Hematopoietic multipotent progenitor cell treated with erythropoietin and hydrocortisone succinate and interleukin-3 and kit ligand, for 4 days (in vitro differentiated cells): ENCODE measurements at places on chromosomes 3 and 15.

- no peak for DNase-seq
Measured at GRCh38 chr3:127739347-127740135, 66.8 kb downstream of the ABTB1 start.

GRCh38 chr15:78768531-78769408, 42.5 kb downstream of the ADAMTS7 start:
- DNase-seq, result no peak

DNA sequence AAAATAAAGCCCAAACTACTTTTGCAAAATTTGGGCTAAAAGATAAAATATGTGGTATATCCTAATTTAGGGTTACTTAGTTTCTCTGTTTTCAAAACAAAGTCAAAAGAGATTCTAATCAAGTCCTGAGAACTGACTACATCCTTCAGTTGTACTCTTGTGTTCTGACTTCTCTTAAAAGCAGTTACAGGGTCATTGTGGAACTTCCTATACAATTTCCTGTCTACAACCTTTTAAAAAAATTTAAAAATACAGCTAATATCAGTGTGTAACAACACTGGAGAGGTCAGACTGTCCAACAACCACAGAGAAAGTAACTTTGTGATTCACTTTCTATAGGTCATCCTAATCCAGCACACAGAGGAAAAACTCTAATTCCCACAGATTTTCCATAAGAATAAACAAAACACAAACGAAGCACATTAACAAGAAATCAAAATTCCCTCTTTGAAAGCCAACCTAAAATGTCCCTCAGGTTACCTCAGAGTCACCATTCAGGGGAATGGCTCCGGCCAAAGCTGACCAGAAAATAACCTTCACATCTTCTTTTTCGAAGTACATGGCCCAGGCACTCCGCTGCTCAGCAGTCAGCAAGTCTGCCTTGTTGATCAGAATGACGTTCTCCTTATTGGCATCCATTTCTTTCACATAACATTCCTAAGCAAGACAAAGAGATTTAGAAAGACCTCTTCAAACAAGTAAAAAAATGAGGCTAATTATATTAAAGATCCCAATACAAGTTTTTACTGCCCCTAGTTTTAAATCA, 13.3 kb downstream of the LSG1 start:
- peak; percentile 39 for DNase-seq

DNA sequence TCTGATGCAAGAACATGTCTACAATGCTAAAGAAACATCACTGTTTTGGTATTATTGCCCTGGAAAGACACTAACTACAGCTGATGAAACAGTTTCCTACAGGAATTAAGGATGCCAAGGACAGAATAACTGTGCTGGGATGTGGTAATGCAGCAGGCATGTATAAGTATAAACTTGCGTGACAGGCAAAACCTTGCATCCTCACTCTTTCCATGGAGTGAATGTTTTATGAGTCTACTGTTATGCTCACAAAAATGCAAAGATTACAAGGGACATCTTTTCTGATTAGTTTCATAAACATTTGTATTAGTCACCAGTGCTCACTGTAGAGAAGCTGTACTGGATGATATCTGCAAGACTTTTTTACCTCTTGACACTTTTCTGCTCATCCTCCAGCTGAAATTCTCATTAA, 143.6 kb downstream of the NAALADL2 start:
- DNase-seq, result no peak

DNA sequence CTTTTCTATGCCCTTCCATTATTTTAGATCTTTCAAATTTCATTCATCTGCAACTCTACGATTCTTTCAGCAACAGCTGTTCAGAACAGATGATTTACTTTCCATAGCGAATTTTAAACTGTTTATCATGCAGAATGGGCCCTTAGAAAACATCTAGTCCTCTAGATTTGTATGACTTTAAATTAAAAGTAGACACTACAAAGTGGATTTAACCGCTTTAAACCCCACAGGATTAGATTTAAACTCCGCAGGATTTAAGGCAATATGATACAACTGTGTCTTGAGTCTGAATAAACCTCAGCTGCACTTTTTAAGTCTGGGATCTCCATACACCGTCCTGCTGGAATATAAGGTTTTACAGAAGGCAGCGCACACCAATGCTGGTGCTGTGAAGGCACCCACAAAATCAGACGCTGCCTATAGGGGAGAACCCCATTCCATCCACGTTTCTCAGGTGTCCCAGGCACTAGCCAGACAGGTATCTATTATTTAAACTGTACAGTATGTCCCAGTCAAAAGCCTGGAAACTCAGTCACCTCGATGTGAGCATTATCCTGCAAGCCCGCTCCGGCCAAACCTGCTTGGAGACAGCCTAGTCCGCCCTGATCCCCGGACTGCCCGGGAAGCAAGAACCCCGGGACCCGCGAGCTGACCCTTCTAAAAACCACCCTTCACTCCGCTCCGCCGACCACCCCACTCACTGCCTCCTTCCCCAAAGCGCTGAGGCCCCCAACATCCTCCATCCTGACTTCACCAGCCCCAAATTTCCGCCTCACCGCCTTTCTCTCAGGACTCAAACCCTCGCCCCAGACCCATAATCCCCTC, 768 bp downstream of the ANO10 start:
- DNase-seq, result peak; percentile 41
